Kidney tubule cell (primary cell): ENCODE measurements at places on chromosomes 3 and 15.

GRCh38 chr3:59286791-59287531 is 237.1 kb upstream of the CFAP20DC start:
- DNase-seq: peak; percentile 77

GRCh38 chr3:7166460-7166859 is 305.5 kb downstream of the GRM7 start:
- DNase-seq: no peak

- no peak for DNase-seq
Measured at GRCh38 chr15:64687688-64688087, 87.7 kb downstream of the RBPMS2 start.

DNA sequence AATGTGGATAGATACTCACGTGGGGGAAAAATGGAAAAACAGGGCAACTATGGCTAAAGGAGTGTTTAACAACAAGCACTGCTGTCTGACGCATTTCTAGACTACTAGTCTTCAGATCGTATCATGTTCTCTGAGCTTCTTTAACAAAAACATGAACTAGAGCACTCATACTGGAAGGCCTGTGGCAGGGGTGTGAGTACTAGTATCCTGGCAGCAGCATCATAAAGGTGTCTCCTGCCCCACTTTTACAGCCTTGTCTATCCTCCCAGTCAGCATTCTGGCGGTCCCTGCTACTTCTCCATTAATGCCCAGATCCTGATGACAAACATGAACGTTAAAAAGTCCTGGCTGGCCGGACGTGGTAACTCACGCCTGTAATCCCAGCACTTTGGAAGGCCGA is 4.0 kb downstream of the FMN1 start:
- DNase-seq: no peak

DNA sequence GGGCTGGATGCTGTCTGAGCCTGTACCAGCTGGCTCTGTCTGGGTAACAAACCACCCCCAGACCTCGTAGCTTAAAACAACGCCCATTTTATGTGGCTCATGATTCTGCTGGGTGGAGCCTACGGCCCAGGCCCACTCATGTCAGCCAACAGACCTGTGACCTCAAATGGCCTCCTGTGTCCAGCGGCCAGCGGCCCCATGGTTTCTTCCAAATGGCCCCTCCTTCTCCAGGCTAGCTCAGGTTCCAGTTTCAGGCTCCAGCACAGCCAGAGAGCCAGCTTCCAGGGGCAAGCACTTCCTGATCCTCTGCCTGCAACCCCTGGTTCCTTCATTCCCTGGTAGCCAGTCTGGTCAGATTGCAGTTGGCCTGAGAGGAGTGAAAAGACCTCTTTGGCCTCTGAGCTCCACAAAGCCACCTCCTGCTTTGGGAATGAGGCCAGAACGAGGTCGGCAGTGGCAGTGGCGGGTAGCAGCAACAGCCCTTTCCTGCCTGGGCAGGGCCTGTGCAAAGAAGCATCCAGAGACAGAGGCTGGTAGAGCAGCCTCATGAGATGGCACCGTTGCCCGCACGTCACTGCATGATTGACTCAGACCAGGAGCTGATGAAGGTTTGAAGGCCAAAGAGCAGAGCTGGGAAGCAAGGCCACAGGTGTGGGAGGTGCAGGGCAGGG is 21.0 kb upstream of the PLXNA1 start:
- no peak for DNase-seq

DNA sequence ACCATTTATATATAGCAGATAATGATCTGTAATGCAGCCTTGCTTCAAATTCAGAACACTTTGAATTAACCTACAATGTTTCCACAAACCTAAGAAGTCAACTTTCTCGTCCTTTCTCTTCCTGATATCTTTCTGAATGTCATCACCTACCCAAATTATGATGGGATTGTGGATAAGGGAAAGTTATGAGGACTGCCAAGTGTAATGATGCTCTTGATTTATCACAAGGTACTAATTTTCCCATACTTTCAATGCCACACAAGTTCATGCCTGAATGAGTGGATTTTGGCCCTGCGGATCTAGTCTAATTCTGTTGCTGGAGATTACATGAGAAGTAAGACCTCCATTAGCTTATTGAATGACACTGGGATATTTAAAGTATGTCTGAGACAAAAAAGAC is 82.6 kb upstream of the NANOGP8 start:
- DNase-seq: no peak
